ENCODE measurements at places on chromosomes 4 and X. TPM values are rescaled to one million over a fixed set of nuclear protein-coding genes. Genes with fewer than 3 reads are reported as not detected.

Gene ADAMTS3
- not detected for total RNA-seq

DNA sequence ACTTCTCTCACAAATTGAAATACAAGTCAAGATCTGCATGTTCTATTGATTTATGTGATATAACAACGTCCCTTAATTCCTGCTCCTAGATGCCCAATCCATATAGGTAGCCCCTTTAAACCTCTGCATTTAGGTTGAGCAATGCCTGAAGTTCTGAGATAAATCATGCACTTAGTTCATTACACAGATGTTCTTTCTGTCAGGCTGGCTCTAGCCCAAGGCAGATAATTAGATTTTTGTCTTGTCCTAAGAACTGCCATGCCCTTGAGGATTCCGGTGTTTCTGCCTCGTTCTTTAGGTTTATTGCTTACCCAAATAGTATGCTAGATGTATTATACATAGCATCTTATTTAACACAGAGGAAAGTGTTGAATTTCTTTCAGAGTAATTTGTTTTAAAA lies 143.1 kb downstream of the TRAM1L1 start:
- DNase-seq = no peak

- DNase-seq = peak; percentile 60
Measured at GRCh38 chr4:108172753-108173598, 4.2 kb upstream of the LEF1 start.

Gene BLTP1
- 88.6 TPM for total RNA-seq

- no peak for DNase-seq
Measured at GRCh38 chr4:110020139-110020538, 107.5 kb downstream of the EGF start.

GRCh38 chrX:40174001-40174853 lies 76.5 kb upstream of the BCOR start:
- DNase-seq = no peak

Gene DMRTC1B
- 2.2 TPM for total RNA-seq

GRCh38 chrX:80511969-80512760 lies 91.9 kb downstream of the TENT5D start:
- no peak for DNase-seq

Gene ART3
- not detected for total RNA-seq

Gene CSN1S1
- not detected for total RNA-seq

- DNase-seq = peak; percentile 67
Measured at GRCh38 chrX:70433848-70434351, 10.7 kb upstream of the DLG3 start.

DNA sequence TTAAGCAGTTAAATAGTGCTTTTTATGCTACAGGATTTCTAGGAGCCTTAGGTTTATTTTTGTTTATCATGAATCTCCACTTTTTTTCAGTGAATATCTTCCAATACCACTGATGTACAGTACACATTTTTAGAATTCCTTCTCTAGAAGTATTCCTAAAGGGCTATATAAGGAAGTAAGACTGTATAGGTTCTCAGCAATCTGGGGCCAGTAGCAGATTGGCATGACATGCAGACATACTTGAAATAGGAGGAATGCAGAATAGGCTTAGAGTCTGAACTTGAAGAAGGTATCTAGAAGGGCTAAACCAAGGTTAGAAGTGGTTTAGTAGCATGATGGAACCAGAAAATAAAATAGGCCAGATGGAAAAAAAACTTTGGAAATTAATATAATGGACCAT lies 29.8 kb downstream of the HEPH start:
- DNase-seq = no peak

GRCh38 chr4:169604903-169605331 lies 7.5 kb downstream of the NEK1 start:
- no peak for DNase-seq

GRCh38 chr4:165928601-165929000 lies 55.6 kb downstream of the TLL1 start:
- DNase-seq = no peak

GRCh38 chr4:30972542-30972941 lies 252.4 kb downstream of the PCDH7 start:
- DNase-seq = no peak

Gene TKTL1
- 3.3 TPM for total RNA-seq

DNA sequence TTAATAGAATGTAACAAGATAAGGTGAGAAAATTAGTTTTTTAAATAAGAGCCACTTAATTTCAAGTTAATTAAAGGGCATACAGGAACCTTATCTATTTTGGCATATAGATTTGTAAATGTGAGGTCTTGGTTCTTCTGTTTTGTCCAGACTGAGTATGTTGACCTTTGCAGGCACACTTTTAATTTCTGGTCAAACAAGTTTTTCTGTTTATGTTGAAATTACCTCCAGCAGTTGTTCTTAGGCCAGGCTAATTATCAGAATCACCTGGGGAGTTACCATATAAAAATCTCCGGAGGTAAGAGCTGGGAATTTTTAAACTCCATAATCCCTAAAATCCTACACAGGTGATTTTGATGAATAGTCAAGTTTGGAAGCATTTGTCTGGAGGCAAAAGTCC lies 227.4 kb upstream of the ANKRD50 start:
- DNase-seq = no peak

All from T-cell (primary cell).